Myocyte (in vitro differentiated cells): ENCODE measurements at places on chromosomes 2 and 18. TPM values are rescaled to one million over a fixed set of nuclear protein-coding genes. Genes with fewer than 3 reads are reported as not detected.

DNA sequence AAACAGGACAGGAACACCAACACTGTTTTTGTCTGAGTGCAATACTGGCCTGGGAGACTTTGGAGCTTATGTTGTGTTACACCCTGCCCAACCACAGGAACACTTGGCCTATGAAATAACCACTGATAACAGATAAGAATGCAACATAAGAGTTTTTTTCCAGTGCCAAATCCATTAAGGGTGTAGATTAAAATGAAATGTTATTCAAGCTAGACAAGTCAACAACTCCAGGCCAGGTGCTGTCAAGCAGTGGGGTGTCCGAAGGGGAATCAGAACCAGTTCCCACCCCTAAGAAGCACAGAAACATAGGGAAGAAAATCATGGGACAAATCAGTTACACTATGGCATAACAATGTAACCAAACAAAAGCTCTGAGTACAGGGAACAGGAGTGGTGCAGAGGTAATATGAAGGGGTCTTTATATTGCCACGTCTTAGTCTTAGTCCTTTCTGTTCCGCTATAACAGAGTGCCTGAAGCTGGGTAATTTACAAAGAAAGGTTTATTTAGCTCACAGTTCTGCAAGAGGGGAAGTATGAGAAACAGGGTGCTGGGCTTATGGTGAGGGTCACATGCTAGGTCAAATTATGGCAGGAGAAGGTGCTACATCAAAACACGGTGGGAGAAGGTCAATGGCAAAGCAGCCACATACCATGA lies 3.8 kb downstream of the AFG3L2 start:
- no peak for DNase-seq

DNA sequence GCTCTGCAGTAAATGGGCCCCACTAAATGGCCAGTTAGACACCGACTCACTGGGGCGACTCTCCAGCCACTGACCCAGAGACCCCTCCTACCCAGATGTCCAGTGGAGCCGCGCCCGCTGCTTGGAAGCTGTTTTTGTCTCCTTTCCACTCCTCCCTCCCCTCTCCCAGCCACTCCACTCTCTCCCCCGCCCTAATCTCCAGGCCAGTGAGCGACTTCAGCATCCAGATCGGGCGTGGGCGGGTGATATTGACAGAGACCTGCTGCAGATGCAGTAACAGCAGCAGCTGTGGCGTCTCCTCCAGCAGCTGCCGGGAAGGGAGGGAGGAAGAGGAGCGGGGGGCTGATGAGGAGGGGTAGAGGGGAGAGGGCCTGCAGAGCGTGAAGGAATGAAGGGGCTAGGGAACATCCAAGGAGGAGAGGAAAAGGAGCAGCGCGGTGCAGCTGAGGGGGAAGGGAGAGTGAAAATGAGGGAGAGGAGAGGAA lies at the start of gene SCN7A:
TSS of gene SCN7A (minus strand) at position 110 of the 485 bp plus-strand sequence. CDS start 16,553 bp downstream, outside the sequence.
- DNase-seq, result peak; percentile 57

- no peak for DNase-seq
Measured at GRCh38 chr2:175730050-175730449, 272.0 kb downstream of the LNPK start.

DNA sequence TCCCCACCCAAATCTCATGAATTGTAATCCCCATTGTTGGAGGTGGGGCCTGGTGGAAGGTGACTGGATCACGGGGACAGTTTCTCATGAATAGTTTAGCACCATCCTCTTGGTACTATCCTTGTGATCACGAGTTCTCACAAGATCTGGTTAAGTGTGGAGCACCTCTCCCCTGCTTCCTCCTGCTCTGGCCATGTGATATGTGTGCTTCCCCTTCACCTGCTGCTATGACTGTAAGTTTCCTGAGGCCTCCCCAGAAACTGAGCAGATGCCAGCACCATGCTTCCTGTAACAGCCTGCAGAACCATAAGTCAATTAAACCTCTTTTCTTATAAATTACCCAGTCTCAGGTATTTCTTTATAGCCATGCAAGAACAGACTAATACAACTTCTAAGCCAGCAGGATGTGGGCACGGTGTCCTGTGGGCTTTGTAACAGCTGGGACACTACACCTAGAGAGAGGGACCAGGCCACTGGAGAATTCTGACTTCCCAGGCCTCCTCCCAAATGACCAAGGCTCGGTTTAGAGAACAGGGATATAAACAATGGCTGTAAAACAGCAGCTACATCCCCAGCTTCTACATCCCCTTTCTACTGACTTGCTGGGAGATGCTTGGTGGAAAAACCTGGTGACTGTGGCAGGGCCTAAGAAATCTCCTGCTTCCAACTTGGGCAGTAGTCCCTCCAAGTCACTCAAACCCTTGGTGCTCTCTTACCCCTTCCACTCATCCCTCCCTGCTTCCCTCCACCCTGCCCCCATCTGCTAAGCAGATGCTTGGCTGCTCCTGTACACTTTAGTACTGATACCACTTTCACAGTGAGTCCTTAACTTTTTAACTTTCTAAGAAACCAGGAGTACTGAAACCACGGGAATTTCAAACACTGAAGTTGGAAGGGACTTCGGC lies 10.3 kb downstream of the STAT1 start:
- no peak for DNase-seq

- DNase-seq, result no peak
Measured at GRCh38 chr18:5276947-5277346, 18.6 kb downstream of the ZBTB14 start.

- DNase-seq, result no peak
Measured at GRCh38 chr2:51528156-51528555, 496.2 kb upstream of the NRXN1 start.

GRCh38 chr2:42722320-42723190 lies 41.4 kb downstream of the OXER1 start:
- peak; percentile 59 for DNase-seq

DNA sequence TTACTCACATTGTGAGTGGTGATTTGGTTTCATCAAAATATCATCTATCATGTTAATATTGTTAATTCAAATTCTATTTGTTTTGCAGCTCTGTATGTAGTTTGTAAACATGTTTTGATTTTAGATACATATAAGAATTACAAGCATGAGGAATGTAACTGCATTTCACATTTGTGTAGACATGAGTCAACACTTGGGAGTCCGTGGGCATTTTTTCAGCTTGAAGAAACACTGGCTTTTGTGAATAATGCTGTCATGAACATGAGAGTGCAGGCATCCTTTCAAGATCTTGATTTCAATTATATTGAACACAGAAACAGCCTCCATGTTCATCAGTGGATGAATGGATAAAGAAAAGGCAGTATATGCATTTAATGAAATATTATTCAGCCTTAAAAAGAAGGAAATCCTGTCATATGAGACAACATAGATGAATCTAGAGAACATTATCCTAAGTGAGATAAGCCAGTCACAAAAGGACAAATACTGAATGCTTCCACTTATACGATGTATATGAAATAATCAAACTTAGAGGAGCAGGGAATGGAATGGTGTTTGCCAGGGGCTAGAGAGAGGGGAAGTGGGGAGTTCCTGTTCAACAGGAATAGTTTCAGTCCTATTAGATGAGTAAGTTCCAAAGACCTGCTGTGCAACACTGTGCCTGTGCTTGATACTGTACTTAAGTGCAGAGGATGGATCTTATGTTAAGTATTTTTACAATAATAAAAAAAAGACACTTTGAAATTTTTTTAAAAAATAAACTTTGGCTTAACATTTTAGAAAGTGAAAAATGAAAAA lies 194.9 kb downstream of the LRATD1 start:
- DNase-seq, result no peak

- peak; percentile 78 for DNase-seq
Measured at GRCh38 chr18:23498877-23499276, 4.4 kb upstream of the RMC1 start.

GRCh38 chr2:60676706-60677330 lies 79.2 kb upstream of the PAPOLG start:
- DNase-seq, result no peak

- peak; percentile 29 for DNase-seq
Measured at GRCh38 chr18:39199231-39199855, 1633.7 kb upstream of the CELF4 start.

DNA sequence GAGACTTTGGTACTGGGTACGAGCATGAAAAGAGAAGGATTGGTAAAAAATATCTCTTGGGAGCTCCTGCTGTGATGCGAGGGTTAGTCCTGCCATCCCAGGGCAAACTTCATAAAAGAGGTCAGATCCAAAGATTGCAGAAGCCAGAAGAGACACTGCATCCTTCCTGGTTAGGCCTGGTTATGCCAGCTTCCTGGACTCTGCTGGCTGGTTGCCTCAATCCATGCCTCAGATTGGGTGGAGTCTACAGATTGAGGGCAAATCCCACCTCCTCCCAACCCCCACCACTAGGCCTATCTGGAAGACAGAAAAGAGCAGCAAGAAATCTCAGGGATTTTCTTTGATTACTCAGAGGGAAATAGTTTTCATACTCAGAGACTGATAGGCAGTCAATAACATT lies 5.3 kb upstream of the ACADL start:
- no peak for DNase-seq

- no peak for DNase-seq
Measured at GRCh38 chr2:103667335-103667884, 905.6 kb downstream of the TMEM182 start.

DNA sequence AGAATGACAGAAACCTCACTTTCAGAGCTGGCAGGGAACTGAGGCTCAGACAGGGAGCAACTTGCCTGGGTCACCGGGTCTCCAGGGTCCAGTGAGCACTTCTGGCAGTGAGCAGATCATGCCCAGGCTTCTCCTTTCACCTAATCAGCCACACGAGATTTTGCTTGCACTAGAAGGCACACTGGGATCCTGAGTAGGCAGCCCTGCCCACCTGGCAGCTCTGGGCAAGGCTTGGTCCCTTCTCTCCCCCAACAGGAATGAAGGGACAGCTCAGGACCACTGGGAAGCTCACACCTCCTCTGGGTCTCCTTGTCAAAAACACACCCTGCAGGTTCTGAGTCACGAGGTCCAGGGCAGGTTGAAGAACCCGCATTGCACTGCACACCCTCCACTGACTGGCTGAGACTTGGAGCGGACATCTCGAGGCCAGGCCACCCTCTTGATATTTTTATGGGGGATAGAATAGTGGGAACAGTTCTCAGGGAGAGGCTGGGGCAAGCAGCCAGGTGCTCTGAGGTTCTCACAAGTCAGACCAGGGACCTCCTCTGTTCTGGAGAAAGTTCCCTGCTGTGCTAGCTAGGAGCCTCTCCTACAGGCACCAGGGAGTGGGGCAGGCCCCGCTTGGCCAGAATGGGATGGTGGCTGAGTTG lies 5.7 kb downstream of the MAL start:
- no peak for DNase-seq

GRCh38 chr2:16204886-16205620 lies 264.7 kb downstream of the MYCN start:
- peak; percentile 4 for DNase-seq

- DNase-seq, result peak; percentile 2
Measured at GRCh38 chr2:13819896-13820295, 812.6 kb upstream of the LRATD1 start.

- peak; percentile 23 for DNase-seq
Measured at GRCh38 chr2:159609811-159610549, 6.4 kb downstream of the BAZ2B start.

GRCh38 chr2:118861242-118861641 lies 13.8 kb upstream of the EN1 start:
- DNase-seq, result no peak

GRCh38 chr2:157644776-157645175 lies 16.1 kb upstream of the ACVR1C start:
- DNase-seq, result no peak

DNA sequence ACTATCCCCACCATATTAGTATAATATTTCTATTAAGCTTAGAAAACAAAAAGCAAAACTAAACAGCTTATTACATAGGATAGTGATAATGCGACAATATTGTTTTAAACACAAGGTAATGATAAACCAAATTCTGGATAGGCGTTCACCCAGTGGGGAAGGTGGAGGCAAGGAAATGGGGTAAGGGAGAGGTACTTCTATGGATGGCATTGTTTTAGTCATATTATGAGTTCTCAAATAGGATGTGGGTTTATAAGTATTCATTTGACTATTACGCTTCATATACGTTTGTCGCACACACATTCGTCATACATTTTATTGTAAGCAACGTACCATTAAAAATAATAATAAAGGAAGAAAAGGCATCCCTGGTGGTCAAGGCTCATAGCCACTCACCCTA lies 88.8 kb upstream of the DNMT3A start:
- DNase-seq, result no peak

DNA sequence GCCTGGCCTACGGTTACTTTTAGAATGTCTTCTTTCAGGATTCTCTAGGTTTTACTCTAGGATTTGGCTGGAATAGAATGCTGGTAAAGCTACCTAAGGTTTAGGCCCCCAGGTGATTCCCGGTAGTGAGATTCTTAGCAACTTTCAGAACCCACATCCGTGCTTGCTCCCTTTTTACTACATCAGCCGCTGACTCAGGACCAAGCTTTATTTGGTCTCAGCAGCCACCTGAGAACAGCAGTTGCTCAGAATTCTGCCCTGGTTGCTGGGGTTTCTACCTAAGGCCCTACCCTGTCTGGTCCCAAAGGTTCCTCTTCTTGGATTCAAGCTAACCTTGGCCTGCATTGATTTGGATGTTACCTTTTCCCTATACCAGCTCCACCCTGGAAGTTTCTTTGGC lies 36.1 kb upstream of the NDUFV2 start:
- no peak for DNase-seq

DNA sequence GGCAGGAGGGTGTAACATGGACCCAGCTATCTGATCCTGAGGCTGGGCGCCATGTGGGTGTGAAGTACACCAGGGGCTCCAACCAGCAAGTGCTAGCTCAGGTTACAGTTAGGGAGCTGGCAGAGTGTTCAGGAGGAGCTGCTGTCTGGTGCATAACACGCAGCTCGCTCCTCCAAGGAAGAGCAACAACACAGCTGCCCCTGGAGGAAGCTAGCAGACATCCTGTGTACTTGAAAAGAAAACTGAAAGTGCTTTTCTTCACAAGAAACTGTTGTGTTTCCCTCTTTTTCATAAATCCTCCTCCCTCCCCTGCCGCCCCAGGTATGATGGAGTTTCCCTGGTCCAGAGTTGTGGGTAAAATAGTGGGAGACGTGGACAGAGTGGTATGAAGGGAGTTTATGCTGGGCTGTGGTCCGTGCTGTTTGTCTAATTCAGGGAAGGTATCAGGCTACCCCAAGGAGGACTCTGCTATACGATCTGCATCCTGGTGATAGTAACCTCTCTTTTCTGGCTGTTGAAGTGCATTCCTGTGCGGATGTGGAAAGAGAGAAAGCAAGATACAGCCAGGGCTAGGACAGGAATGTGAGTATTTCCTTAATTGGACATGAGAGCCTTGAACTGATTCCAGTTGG lies 6.1 kb upstream of the LBH start:
- peak; percentile 83 for DNase-seq

Gene LAPTM4A
- total RNA-seq, result 283 and 291 TPM in 2 replicates

Gene RNPEPL1
- total RNA-seq, result 19.3 and 21.2 TPM in 2 replicates

Gene MBD1
- 81.3 and 83.9 TPM in 2 replicates for total RNA-seq

Gene LDLRAD4
- total RNA-seq, result 1.7 TPM in 1 of 2 replicates, not detected in the other

Gene NOL4
- total RNA-seq, result not detected in 2 replicates

Gene CYP1B1
- 14.4 and 18.1 TPM in 2 replicates for total RNA-seq

Gene POLR1A
- 26.0 and 34.3 TPM in 2 replicates for total RNA-seq

Gene DPP10
- total RNA-seq, result not detected in 2 replicates

Gene CRACDL
- 0.11 and 0.26 TPM in 2 replicates for total RNA-seq

Gene CXCR1
- not detected in 2 replicates for total RNA-seq

Gene SLC5A7
- not detected in 2 replicates for total RNA-seq

Gene UPP2
- not detected in 2 replicates for total RNA-seq

Gene DUSP2
- total RNA-seq, result 1.6 and 1.9 TPM in 2 replicates

Gene ZNF638
- 96.2 and 111 TPM in 2 replicates for total RNA-seq

Gene AGXT
- total RNA-seq, result not detected in 2 replicates

Gene SKOR2
- not detected in 2 replicates for total RNA-seq
